CD4-positive, alpha-beta T cell treated with Interferon alpha-2 for 1 hour (primary cell): ENCODE measurements at places on chromosomes 12 and 14.

DNA sequence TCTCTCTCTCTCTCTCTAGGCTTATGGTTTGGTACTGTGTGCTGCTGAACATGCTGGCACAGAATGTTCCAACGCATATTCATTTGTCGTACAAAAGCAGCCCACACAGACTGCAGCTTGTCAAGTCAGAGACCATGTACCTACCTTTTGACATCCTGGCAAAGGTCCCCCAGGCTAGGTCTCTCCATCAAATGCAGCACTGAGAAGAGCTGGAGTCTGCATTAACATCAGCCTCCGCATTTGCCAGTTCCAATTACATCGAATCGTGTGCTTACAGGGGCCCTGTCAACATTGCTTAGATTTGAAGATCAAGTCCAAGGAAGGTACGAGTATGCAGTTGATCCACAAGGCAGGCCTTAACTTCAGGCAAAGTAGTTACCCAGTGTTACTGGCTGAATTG lies 47.9 kb downstream of the GPR135 start:
- DNase-seq: no peak

DNA sequence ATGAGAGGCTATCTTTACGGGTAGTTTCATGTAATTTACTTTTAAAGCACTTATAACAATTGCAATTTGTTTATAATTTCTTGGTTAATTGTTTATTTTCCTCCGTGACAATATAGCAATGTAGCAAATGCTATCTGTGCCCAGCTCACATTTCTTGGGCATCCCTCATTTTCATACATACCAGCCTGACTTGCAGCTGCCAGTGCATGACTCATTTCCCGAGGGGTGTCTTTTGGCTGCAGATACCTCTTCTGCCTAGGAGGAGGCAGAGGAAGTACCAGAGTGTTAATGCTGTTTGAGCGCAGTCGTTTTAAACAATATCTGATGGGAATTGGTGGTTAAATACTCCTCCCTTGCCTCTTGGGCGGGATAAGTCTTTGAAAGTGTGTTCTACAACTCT lies 104.2 kb upstream of the ABCD2 start:
- no peak for DNase-seq

- DNase-seq: no peak
These were observed 76.0 kb downstream of the NTF3 start for GRCh38 chr12:5507944-5508343.

- DNase-seq: no peak
These were observed 2.7 kb downstream of the OTX2 start for GRCh38 chr14:56807386-56808109.

GRCh38 chr12:65194949-65195348 lies 25.6 kb downstream of the LEMD3 start:
- no peak for DNase-seq

DNA sequence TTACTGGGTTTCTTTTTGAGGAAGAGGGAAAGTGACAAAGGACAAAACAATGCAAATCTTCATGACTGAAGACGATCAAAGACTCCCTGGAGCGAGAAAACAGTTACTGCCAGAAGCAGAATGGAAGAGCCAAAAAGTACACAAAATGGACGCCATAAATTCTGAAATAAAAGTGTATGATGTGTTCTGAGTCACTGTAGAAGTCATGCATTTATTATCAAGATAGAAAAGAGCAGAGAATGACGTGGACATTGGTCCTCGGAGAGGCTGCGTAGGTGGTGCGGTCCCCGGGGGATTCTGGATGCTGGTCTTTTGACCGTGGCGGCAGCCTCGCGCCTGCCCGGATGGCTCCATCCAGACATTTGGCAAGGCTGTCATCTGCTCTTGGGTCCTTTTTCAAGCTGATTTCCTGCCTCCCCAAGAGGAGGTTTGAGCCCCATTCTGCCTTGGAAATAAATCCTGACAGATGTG lies 52.8 kb downstream of the C14orf132 start:
- no peak for DNase-seq

DNA sequence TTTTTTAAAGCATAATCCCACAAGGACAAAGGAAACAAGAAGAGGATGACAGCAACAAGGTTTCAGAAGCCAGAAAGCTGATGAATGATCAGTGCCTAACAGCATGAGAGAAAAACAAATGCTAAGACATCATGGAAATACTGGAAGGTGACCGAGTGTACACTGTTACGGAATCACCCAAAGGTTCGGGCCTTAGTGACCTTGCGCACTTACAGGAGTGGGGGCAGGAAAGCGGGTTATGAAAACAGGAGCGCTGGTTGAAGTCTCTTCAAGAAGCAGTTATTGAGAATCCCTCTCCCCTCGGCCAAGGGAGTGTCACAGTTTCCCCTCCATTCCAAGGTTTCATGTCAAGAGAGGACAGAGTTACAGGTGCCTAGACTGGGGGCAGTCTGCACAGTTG lies 42.6 kb downstream of the SLC25A47 start:
- DNase-seq: no peak

GRCh38 chr14:74846968-74847665 lies 28.8 kb downstream of the PROX2 start:
- no peak for DNase-seq
